ENCODE measurements at places on chromosomes 1 and 21.

GRCh38 chr1:216450227-216450626 is 27.0 kb upstream of the USH2A start:
- no peak for DNase-seq

DNA sequence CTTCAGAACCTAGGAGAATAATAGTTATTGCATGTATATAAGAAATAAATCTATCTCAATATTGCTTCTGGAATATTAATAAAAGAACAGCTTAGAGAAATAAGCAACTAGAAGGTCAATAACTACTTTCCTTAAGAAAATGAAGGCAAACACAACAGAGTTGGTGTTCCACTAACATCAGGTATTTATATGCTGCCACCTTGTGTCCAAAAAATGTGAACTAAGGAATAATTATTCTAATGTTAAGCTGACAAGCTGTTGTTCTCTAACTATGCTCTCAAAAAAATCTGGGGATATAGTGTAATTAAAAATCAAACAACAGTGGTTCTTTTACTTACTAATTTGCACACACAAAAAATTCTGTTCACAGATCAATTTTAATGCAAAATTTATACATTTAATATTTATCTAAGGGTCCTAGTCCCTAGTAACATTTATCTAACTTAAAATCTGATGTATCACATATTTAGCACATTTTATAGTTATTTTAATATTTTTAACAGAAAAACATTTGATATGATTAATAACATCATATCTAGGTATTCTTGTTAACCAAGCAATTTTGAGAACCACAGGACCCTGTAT is 39.6 kb downstream of the UCHL5 start:
- peak; percentile 27 for DNase-seq

DNA sequence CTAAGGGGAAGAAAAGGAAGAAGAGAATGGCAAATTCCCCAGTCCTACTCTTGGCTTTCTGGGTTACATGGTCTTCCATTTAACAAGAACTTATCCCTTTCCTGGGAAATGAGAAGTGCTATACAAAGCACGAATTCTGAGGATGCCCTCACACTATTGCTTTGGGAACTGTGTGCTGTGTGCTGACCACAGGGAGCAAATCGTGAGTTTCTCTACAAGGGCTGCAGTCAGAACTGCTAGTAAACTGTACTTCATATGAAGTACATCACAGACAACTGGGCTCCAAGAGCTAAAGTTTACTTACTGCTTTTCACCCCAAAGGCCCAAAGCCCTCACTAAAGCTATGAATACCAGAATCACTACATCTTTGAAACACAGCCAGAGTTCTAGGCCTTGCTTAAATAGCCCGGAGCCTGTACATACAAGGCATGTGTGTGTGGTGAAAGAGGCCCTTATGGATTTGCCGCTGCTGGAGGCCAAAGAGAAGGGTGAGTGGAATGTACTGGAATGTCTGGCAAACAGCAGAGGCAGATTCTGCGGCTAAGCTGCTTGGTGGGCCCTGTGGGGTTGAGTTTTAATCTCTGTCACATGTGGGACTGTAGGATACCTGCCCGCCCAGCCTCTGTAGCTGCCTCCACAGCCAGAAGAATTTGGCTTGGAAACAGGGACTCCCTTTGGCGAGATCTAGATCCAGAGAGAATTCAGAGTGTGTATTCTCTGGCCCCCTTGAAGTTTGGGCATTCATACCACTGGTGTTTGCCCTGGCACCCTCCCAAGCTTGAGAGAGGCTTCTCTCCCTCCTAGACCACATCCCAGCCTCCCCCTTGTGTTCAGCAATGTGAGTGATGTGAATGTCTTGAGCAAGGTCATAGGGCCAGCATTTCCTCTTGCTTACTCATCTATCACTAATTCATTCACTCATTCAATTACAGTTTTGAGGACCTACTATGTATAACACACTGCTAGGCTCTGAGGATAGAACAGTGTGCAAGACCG is 21.9 kb upstream of the TRIM67 start:
- no peak for DNase-seq

DNA sequence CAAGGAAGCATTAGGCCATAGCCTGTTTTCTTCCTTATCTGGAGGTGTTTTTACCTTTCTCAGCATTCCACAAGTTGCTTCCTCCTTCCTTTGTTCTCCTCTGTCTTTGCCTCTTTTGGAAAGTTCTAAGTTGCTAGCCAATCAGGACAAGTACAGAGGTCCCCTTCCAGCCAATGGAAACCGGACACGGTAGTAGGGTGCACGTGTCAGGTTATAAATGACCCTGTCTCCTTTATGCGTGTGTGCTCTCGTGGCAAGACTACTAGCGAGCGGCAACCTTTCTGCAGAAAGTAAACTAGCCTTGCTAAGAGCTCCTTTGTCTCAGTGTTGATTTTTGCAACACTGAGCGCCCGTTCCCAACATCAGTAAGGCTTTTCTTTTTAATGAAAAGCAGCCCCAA is 1.5 kb upstream of the ACADM start:
- no peak for DNase-seq

DNA sequence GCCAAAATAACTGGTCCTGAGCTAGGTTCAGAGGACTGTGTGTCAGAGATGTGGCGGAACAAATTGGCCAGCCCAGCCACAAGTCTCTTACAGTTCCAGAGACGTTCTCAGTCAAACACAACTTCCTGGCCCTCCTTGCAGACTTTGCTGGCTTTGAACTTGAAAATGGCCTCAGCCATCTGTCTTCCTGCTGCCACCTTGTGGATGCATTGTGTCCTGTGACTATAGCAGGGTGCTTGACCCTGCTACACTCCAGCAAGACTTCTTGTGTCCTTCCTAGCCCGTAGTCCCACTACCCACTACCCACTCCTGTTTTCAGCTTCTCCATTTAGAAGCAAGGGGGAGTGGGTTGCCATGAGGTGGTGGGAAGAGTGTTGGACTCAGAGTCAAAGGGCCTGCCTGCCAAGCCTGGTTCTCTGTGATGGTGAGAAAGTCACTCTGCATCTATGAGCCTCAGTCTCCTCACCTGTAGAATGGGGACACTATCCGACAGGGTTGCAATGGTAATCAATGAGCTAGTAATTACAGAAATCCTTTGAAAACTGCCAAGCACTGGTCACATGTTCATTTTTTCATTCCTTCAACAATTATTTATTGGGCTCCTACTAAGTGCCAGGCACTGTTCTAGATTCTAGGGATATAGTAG is 109.9 kb downstream of the IGSF21 start:
- no peak for DNase-seq

- DNase-seq: no peak
These were observed 82.8 kb downstream of the GLUL start for GRCh38 chr1:182308826-182309225.

DNA sequence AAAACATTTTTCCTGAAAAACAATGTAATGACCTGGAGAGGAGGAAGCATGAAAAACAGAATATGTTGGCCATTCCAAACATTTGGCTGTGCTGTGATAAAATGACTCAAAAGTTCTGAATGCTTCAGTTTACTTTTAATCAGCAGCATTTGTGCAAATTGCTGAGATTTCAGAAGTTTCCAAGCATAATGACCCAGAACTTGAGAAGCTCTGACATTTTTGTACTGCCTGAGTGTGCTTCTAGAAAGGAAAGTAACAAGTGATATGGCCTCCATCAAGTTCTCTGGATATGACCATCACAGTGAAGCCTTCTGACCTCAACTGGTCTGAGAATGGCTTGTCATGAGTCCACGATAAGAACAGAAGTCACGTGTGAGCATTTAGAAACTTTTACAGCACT is 283.4 kb upstream of the ZRANB2 start:
- DNase-seq: no peak

GRCh38 chr1:234927971-234928640 is 200.5 kb downstream of the TOMM20 start:
- DNase-seq: no peak

- DNase-seq: no peak
These were observed 148.7 kb downstream of the MAST2 start for GRCh38 chr1:45952072-45952471.

DNA sequence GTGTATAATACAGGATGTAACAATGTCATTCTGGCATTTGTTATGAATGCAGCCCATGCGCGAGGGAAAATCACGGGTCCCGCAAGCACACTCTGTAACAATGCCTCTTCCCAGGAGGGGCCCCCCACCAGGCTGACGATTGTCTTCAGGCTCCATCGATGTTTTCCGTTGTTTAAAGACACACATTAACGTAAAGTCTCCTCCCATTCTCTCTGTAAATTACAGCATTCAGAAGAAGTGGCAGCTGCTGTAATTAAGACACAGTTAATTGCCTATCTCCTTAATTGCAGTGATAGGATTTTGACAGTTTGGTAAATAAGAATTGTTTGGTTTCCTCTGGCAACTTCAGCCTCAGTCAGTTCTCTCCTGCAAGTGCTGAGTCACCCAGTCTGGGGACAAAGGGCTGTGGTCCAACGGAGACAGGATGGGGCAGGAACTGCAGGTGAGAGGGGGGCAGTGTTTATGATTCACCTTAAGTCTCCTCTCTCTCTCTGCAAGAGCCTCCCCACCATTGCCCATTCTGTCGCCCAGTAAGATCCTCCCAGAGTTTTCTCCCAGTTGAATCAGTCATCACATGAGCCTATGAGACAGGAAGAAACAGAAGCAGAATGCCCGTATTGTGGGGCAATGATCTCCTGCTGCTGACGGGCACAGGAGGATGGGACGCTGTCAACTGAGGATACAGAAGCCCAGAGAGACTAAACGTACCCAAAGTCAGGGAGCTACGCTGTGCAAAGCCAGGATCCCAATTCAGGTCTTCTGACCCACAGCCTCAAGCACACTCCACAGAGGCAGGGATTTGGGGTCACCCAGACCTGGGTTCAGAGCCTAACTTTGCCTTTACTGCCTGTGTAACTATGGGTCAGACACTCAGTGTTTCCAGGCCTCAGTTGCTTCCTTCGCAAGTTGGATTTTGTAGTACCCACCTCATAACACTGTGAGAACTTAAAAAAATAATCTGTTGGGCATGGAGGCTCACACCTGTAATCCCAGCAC is 110.0 kb downstream of the ADSS2 start:
- no peak for DNase-seq

DNA sequence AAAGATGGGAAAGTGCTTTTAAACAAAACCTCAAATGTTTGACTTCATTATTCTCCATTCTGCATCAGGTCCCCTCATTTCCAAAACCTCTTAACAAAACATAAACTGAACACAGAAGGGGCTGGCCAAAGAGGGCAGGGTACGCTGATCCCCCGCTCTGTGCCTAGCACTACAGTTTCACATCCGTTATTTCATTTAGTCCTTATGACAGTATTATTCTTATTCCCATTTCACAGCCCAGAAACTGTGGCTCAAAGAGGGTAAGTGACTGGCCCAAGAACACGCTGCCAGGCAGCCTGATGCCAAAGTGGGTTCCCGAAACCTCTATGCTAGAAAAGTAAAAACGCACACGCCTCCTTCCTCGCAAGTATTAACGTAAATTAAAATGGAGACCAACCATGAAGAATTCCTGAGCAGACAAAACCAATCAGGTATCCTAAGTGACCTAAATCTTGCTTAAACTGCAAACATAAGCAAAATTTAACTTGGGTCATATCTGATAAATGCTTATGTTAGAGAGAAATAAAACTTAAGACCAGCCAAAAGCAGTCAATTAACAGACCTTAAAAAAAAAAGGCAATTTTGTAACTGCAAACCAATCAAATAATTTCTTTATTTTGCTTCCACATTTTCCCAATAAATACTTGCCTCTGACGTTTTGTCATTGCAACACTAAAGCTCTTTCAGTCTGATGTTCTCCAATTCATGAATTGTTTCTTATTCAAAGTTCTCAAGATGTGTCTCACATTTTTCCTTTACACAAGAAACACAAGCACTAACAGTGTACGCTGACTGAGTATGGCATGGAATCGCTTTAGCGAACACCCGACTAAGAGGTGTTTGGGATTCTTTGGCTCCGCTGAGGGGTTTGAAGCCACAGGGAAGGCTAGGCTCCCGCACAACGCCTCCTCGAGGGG is 653 bp downstream of the CASP9 start:
- DNase-seq: peak; percentile 50
